Inflammatory macrophage treated with lipopolysaccharide for 4 hours (primary cell): ENCODE measurements at places on chromosomes 6 and 20.

GRCh38 chr20:6053776-6054688 lies at the start of gene LRRN4:
LRRN4 (minus strand) TSS chr20:6054060; CDS start chr20:6052799, 1,261 bp downstream.
- DNase-seq: no peak

DNA sequence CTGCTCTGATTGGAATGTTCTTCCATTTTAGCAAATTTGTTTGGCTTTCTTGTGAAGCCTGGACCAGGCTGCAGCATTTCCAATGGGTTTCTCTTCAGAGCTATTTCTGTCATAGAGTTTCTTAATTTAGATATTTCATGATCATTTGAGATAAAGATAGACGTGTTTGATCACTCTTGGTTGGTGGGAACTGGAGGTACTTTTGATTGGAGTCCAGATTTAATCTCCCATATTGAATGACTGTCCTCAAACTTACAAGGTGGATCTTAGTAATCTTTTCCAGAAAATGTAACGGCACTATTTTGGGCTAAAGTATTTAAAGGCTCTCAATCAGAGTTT lies 29.2 kb downstream of the RNF144B start:
- DNase-seq: no peak

DNA sequence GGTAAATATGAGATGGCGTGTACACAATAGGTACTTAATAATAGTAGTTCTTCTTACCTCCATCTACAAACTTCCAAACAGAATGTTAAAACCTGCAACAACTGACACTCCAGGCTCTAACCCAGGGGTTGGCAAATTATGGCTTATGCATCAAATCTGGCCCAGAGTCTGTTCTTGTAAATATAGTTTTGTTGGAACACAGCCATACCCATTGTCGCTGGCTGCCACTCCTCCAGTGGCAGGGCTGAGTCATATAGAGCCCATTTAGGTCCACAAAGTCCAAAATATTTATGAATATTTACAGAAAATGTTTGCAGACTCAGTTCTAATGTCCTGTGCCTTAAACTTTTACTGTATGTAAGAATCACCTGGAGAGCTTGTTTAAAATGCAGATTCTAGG lies 69.9 kb upstream of the BTBD3 start:
- DNase-seq: no peak

GRCh38 chr6:110137924-110138887 lies 41.3 kb downstream of the WASF1 start:
- no peak for DNase-seq

GRCh38 chr6:109117346-109118035 lies 22.2 kb downstream of the CEP57L1 start:
- DNase-seq: peak; percentile 43

- DNase-seq: no peak
Measured at GRCh38 chr6:165663736-165664558, 906 bp upstream of the PDE10A start.

- no peak for DNase-seq
Measured at GRCh38 chr6:82364087-82365015, 734 bp downstream of the TPBG start.

GRCh38 chr6:69706724-69707123 lies 90.1 kb downstream of the LMBRD1 start:
- no peak for DNase-seq

DNA sequence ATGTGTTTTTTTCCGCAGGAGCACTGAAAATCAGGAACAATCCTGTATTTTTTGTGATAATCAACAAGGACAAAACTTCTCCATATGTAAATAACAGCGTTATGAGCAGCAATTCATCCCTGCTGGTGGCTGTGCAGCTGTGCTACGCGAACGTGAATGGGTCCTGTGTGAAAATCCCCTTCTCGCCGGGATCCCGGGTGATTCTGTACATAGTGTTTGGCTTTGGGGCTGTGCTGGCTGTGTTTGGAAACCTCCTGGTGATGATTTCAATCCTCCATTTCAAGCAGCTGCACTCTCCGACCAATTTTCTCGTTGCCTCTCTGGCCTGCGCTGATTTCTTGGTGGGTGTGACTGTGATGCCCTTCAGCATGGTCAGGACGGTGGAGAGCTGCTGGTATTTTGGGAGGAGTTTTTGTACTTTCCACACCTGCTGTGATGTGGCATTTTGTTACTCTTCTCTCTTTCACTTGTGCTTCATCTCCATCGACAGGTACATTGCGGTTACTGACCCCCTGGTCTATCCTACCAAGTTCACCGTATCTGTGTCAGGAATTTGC lies at the start of gene TAAR6:
Gene TAAR6 (plus strand): TSS at position 102 of the 557 bp plus-strand sequence. CDS start 0 bp downstream, at position 102.
- no peak for DNase-seq

- no peak for DNase-seq
Measured at GRCh38 chr20:46302106-46302505, 6.2 kb downstream of the CDH22 start.

- DNase-seq: no peak
Measured at GRCh38 chr6:133985970-133986369, 32.9 kb downstream of the TBPL1 start.

- no peak for DNase-seq
Measured at GRCh38 chr6:143180826-143181225, 120.1 kb downstream of the AIG1 start.

DNA sequence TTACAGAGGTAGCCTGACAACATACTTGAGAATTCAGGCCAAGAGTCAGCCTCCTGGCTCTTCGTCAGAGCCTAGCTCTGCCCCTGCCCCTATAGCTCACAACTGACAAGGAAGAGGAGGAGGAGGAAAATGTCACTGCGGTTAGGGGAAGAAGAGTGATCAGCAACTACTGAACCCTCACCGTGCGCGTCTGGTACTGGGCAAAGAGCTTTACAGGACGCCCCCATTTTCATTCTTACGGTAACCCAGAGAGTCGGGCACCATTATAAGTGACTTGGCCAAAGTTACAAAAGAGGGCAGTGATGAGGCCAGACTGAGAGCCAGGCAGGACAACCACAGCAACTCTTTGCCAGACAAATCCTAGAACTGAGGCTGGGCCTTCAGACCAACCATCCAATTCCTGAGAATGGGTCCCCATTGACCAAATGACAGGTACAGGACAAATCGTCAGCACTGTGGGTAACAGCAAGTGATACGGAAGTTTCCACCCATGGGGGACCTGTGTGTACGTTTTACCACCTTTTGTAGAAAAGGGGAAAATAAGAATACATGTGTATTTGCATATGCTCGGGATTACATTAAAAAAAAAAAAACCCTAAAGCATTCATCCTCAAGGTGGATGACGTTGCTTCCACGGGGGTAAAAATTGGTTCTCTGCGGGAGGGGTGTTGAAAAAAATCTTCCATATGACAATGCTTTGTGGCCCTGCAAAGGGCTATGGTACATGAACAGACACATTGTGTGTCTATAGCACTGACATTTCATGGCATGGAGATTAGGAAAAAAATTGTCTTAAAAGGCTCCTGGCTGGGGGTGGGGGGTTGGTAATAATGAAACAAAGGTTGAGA lies 118.0 kb downstream of the NFATC2 start:
- DNase-seq: no peak

GRCh38 chr20:17643531-17644188 lies 38.4 kb downstream of the RRBP1 start:
- no peak for DNase-seq

GRCh38 chr6:49553384-49553783 lies 2.9 kb downstream of the C6orf141 start:
- DNase-seq: no peak

- peak; percentile 10 for DNase-seq
Measured at GRCh38 chr20:43408848-43409576, 48.7 kb upstream of the SRSF6 start.

GRCh38 chr6:45959534-45960145 lies 56.0 kb downstream of the CLIC5 start:
- no peak for DNase-seq

DNA sequence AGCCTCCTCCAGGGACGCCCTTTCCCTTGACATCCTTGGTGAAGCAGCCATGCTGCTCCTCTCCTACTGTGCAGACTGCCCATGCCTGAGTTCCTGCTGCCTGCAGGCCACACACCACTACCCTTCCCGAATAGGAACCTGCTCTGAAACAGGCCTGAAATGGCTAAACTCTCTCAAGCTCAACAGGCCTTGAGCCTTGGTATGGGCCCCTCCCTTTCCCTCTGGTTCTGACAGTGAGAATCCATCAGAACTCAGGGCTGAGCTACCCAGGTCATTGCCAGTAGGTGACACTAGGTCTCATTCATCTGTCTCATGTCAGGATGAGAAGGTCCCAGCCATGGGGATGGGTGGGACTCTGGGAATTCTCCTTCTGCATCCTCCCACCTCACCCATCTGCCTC lies 25.7 kb downstream of the RAET1L start:
- no peak for DNase-seq

DNA sequence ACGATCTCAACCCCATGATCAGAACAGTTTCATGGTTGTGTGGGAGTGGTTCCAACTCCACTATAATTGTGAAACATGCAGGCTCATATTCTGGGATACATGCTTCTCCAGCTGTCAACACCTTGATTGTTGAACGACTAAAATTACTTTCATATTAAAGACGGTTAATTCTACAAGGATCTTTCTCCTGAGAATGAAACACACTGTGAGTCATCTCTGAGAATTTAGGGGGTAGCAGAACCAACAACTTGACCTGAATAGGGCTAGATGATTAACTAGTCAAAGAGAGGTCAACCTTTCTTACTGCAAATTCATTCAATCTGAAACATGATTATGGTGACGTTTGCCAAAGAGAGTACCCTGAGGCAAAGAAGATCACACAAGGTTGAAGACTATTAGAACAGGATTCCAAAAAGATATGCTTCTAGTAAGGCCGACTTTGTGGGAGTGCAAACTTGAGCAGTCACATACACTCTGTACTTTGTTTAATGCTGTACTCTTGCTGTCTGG lies 175.2 kb upstream of the CITED2 start:
- DNase-seq: no peak

- no peak for DNase-seq
Measured at GRCh38 chr6:167094436-167094819, 28.5 kb upstream of the CCR6 start.

DNA sequence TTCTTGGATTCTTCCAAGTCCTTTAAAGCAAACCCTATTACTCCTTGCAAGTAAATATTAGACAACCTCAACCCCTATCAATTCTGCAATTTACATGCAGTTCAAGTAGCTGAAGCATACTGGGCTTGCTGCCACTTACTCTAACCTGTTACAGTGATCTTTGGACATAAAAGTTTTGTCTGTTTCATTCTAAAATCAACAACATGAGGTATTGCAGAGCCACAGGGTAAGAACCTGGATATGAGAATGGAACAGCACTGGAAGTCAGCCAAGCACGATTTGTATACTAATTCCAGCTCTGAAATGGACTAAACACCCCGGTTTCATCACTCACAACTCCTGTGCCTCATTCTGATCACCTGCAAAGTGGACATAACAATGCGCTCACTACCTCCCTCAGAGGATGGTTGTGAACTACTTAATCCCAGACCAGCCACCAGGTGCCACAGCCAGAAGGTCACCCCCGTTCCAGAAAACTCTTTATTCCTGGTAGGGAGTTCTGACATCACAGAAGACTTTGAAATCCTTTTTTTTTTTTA lies 270.0 kb downstream of the ADGB start:
- DNase-seq: no peak

GRCh38 chr6:107633680-107634323 lies 143.9 kb downstream of the SOBP start:
- DNase-seq: no peak
